ENCODE measurements at places on chromosomes 2 and 18.

DNA sequence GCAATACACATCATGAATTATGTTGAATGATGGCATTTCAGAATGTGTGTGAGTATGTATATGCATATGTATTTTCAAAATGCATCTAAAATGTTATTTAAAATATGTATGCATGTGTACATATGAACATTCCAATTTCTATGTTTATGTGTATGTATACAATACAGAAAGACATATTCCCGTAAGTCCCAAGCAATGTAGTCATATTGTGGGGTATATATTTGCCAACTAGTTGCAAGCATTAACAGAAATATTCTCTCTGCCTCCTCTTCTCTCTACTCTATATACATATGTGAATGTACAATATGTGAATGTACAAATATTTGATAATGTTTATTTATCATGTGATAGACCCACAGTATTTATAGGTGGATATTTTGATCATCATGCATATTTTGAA lies 345.8 kb upstream of the ZEB2 start:
- DNase-seq: no peak

- DNase-seq: no peak
Measured at GRCh38 chr2:21396252-21396651, 272.5 kb downstream of the TDRD15 start.

- DNase-seq: peak; percentile 3
Measured at GRCh38 chr2:7119132-7119835, 202.1 kb downstream of the RNF144A start.

DNA sequence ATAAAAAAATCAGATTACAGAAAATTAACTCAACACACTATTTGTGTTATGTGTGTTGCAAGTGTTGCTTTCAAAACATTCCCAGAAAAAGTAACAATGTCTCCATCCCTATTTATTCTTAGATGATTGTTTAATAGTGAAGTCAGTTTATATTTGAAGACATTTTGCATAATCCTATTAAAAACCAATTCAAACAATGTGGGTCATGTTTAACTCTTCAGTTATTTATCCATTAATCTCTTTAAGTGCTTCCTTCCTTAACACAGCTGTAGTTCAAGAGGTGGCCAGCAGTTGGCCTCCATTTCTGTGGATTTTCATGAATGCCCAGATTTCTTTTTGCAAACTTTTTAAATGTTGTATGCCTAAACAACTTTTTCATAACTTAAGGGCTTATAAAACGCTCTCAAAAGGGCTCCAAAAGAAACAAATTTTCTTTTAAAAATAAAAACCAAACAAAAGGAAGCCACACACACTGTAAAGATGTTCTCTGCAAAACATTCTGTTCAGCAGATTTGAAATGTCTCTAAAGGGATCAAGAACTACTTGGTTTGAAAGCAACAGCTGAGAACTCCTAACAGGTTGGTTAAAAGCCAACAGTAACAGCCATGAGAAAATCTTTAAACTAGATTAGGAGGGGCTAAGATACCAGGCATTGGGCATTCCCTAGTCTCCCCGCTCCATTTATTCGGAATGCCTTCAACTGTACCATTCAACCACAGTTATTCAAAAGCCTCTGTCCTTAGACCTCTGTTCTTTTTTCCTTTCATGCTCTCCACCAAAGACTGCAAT lies 71.5 kb downstream of the THADA start:
- peak; percentile 40 for DNase-seq

DNA sequence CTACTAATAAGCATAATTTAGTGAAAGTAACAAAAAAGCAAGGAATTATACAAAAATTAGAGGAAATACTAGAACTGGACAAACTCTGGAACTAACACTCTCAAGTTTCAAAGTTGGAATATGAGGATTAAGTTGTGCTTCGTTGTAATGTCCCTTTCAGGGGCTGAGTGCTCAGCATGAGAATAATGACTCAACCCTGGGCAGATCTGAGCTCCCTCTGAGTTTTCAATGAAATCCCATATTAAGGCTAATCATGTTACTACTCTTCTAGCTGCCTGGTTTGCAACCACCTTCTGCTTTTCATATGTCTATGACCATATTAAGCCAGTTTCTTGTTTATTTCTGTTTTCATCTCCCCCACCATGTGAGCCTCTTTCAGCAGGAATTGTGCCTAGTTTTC lies 274.9 kb upstream of the LRRTM4 start:
- DNase-seq: no peak

Data from ELR (cell line).